ENCODE measurements at places on chromosomes 4 and X.

- no peak for DNase-seq
Measured at GRCh38 chr4:3311095-3311372, 18.2 kb downstream of the RGS12 start.

GRCh38 chrX:119605464-119606279, 552 bp downstream of the NKRF start:
- peak; percentile 42 for DNase-seq

DNA sequence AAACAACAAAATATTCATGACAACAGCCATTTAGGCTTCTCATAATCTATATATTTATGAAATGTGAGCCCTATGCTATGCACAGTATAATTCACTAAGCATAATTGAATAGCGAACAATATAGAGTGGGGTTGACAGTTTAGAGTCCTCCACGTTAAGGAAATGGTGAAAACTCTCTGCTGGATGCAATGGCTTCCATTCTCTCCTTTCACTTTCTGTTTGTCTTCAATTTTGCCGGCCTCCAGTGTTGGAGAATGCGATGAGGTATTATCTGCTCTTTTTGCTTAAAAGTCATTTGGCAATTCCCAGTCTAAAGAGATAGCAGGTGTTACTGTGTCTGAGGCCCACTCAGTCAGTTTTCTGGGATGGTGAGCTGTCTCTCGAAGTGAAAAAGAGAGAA, 52.1 kb downstream of the NPY5R start:
- no peak for DNase-seq

DNA sequence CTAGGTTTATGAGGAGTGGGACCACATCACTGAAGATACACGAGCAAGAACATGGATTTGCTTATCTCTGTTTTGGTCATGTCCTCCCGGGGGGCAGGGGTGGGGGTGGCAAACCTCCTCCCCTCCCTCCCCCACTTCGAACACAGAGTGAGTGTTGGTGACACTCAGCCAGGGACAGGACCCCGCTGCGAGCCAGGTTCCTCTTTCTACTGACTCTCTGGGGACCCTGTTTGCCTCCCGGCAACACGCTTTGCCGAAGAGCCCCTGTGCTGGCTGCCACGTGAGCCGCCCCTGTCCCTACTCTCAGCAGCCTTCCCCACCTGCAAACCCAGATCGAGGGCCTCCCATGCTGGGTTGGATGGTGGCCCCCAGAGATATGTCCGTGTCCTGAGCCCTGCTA, 34.7 kb downstream of the P2RY8 start:
- DNase-seq = no peak

DNA sequence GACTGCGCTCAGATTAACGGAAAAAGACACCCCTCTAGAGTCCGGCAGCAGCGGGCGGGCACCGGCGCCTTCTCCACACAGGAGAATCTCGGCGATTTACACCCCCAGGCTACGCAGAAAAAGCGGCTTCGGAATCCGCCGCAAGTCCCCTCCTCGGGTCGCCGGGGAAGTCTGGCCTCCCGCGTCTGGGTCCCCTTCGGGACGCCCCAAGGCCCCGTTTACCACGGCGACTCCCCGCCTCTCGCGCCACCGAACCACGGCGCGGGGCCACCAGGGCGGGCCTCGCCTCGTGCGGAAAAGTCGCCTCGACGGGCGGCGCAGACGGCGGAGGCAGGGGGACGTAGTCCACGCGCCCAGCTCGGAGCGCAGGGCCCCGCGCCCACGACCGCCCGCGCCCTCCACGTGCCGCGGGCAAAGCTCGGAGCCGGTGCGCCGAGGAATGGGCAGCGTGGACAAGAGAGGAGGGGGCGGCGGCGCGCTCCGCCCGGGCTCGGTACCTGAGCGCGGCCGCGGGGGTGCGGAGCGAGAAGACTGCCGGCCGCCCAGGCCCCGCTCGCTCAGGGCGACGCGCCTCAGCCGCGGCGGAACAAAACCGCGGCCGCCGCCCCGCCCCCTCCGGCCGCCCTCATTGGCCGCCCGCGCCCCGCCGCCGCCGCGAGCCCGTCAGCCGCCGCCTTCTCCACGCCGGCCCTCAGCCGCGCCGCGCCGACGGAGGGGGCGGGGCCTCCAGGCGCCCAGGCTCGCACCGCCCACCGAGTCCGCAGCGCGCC, at the start of gene FAM53A:
TSS of gene FAM53A (minus strand) at position 578 of the 770 bp plus-strand sequence. CDS start 15,572 bp downstream, outside the sequence.
- DNase-seq = peak; percentile 20

GRCh38 chrX:41594634-41595033, 94.1 kb upstream of the GPR34 start:
- DNase-seq = no peak

- no peak for DNase-seq
Measured at GRCh38 chr4:104128031-104128849, 366.5 kb downstream of the CXXC4 start.

GRCh38 chr4:94728056-94728766, 29.5 kb upstream of the BMPR1B start:
- no peak for DNase-seq

DNA sequence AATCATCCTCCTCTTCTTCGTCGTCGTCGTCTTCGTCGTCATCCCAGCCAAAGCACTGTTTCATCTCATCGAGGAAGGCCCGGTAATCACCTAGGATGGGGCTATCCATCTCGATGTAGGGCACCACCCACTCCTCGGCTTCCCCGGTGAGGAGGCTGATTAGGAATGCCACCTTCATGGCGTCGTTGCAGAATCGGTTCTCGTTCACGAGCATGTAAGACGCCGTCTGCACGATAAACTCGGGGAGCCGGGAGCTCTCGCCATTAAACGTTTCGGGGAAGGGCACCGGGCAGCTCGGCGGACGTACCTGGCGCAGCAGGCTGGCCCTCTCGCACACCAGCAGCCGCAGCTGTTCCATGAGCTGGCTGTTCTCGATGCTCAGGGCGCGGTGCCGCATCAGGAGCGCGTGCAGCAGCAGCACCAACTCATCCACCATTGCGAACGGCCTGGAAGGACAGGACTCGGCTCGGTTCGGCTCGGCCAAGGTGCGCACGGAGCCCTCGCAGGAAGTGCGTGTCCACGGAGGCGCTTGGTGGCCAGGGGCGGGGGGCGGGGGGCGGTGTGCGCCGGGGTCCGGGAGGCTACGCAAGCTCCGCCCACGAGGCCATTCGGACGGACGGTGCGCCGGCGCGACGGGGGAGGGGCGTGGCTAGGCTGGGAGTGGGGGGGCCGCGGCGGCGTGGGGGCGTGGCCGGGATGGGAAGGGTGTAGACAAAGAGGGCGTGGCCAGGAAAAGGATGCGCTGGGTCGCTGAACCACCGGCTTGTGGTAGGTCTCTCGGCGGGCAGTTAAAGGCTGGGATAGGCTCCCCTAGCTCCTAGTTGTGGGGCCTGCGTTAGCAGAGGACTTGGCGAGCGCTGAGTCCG, at the start of gene LDOC1:
TSS of gene LDOC1 (minus strand) at position 544 of the 866 bp plus-strand sequence. CDS start at position 436, 108 bp downstream.
- DNase-seq = peak; percentile 68

GRCh38 chr4:905485-906338, 26.4 kb downstream of the GAK start:
- DNase-seq = no peak

GRCh38 chr4:125016892-125017299, 297.9 kb upstream of the FAT4 start:
- no peak for DNase-seq

DNA sequence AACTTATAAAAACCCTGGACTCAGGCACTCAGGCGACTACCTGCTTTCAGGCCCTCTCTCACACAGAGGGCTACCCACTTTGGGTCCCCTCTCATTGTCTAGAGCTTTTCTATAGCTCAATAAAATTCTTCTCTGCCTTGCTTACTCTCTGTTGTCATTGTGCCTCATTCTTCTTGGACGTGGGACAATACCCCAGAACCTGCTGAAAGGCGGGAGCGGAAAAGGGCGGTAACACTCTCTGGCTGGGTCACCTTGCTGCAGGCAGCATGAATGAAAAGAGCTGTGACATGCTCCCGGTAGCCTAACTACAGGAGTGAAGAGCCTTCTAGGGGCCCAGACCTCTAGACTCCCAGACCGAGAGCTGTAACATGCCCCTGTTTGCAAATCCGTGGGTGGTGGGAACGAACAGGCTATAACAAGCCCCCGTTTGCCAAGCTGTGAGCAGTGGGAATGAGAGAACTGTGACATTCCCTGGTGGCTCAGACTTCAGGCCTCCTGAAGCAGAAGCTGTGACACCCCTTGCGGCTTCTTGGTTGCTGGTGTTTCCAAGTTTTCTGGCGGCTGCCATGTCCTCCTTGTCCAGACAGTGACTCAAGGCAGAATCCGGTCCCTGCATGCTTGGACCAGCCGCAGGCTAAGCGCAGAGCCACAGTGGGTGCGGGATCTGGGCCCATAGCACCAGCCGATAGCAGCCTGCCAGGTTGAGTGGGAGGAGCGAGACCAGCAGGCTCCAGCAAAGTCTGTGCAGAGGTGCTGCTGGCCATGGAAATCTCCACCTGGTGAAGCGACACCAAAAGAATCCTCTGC, 684.6 kb downstream of the ARAP2 start:
- no peak for DNase-seq

GRCh38 chr4:36997727-36998126, 246.8 kb upstream of the NWD2 start:
- no peak for DNase-seq
